ENCODE measurements at places on chromosomes 7 and 10.

- H3K27ac ChIP-seq: peak overlapping the region; percentile 47
- no peak overlapping the region for H3K4me3 ChIP-seq
- peaks cover 54% of the 10 kb centered on the region for H3K36me3 ChIP-seq
Measured at GRCh38 chr7:100466653-100467605, 2.9 kb upstream of the SPACDR start.

DNA sequence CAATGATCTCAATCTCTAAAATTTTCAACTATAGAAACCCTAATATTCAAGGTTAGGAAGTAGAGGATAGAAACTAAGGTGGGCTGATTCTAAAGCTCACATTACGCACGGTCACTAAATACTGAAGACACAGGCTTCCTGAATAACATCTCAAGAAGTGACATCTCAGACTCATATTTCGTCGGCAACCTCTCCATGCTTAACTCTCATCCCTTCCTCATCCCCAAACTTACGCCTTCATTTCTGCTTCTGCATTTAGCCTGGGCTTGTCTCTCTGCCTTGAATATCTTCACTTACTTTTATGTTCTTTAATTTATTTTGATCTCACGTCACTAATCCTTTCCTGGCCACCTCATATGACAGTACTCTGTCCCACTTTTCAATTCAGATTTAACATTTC, 9.2 kb downstream of the PGAM1 start:
- H3K4me1 ChIP-seq: peaks cover 22% of the 10 kb centered on the region
- DNase-seq: no peak
- no peaks in the 10 kb centered on the region for H3K27me3 ChIP-seq

DNA sequence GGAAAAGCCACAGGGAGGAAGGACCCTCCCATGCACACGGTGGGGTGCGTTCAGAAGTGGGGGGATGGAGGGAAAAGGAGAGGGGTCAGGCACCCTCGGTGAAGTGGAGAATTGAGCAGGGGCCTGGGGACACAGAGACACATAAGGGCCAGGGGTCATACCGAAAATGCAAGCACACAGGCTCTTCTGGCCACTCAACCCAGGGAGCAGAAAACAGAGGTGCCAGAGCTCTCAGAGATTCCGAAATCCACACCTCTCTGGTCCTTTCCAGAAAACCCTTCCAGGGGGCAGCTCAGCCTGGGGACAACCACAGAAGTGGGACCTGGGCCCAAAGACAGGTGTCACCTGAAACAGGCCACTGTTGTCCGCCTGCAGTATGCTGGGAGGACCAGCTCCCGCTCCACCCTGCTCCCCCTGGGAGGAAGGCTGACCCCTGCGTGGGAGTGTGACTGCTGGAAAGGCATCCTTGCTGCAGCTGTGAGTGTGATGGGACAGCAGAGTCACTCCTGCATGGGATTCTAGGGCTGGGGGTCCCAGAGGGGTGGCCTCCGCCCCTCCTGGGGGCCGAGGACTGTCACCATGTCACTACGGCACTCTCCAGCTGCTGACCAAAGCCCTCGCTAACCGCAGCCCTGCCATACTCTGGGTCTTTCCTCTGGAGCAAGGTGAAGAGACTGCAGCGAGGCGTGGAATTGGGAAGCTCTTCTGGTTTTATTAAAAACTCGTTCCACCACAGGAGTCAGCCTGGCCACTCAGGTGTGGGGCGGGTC, 63.1 kb downstream of the TMEM209 start:
- H3K27me3 ChIP-seq: no peaks in the 10 kb centered on the region
- no peak for DNase-seq
- peak overlapping the region; percentile 50 for H3K4me3 ChIP-seq
- peak overlapping the region; percentile 37 for H3K27ac ChIP-seq
- H3K36me3 ChIP-seq: peaks cover 14% of the 10 kb centered on the region

DNA sequence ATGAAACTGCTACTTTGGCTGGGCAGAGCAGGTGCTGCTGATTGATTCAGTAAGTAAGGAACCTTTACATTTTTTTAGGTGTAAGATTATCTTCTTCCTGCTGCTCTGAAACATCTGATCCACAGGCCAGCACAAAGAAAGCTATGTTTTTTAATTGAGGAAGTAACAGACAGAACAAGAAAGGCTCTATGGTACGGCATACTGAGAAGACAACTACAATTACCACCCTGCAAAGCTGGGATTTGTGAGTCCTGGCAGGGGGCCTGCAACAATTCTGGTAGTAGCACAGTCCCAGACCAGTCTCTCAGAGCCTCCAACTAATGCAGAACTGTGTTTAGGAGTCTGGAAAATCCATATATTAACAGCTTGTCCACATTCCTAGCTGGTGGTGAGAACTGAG, 103.0 kb upstream of the LRRTM3 start:
- no peak for DNase-seq
- no peaks in the 10 kb centered on the region for H3K27me3 ChIP-seq

DNA sequence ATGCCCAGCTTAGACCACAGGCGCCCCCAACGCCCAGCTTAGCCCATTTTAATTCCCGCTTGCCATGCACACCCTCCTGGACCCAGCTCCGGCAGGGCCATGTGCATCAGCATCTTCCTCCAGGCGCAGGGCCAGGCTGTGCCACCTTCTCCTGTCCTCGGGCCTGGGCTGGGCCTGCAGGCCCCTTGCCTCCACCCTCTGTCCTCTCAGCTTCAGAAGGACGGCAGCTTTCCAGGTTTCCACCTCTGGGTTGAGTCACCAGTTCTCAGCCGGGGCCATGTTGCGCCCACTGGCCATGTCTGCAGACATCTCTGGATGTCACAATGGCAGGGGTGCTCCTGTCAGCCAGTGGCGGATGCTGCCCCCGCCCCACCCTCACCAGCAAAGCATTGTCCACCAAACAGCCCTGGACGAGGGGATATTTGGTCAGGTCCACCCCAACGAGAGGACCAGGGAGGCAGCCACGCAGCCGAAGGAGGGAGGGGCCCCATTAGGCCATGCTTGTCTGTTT, 59.1 kb upstream of the NKX6-2 start:
- H3K36me3 ChIP-seq: no peaks in the 10 kb centered on the region
- no peak overlapping the region for H3K4me3 ChIP-seq
- DNase-seq: no peak
- no peak overlapping the region for H3K27ac ChIP-seq
- peaks cover 19% of the 10 kb centered on the region for H3K27me3 ChIP-seq

DNA sequence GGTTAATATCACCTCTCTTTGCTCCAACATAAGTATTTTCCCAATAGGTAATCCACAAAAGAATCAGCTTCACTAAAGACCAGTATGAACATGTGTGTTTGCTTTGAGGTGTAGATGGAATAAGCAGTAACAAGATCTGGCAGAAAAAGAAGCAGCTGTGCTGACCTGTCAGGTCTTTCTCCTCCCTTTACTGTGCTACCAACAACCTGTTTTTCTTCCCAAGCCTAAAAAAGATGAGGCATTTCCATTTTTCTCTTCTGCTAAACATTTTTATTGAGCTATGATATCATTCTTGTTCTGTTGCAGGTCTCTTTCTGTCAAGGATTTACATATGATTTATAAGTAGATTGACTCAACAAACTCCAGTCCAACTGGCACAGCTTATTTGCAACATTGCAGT, 315.2 kb upstream of the GLI3 start:
- H3K27me3 ChIP-seq: no peaks in the 10 kb centered on the region
- no peak for DNase-seq
- H3K27ac ChIP-seq: no peak overlapping the region

- H3K4me3 ChIP-seq: no peak overlapping the region
- no peaks in the 10 kb centered on the region for H3K4me1 ChIP-seq
- DNase-seq: no peak
- H3K36me3 ChIP-seq: no peaks in the 10 kb centered on the region
Measured at GRCh38 chr10:11909618-11910017, 86.5 kb downstream of the PROSER2 start.

DNA sequence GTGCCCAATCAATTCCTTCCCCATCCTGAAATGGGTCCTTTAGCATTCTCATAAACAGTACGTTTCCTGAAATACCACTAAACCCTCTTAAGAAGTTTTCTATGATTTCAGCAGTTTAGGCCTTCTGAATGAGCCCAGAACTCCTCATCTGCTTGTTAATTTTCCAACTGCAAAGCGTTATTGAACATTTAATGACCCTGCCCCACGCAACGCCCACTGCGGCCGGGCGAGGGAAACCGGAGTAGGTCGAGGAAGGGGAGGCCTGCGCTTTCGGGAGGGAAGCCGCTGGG, 608 bp upstream of the UBN2 start:
- peaks cover 7% of the 10 kb centered on the region for H3K36me3 ChIP-seq
- peaks cover 9% of the 10 kb centered on the region for H3K27me3 ChIP-seq
- peaks cover 34% of the 10 kb centered on the region for H3K4me1 ChIP-seq
- DNase-seq: no peak
- peak overlapping the region; percentile 97 for H3K4me3 ChIP-seq
- H3K27ac ChIP-seq: peak overlapping the region; percentile 97

- no peak for DNase-seq
- H3K4me3 ChIP-seq: no peak overlapping the region
- H3K36me3 ChIP-seq: peaks cover 79% of the 10 kb centered on the region
- no peak overlapping the region for H3K27ac ChIP-seq
Measured at GRCh38 chr10:133365461-133366129, 7.6 kb downstream of the ECHS1 start.

- no peak overlapping the region for H3K4me3 ChIP-seq
- no peaks in the 10 kb centered on the region for H3K4me1 ChIP-seq
- no peak for DNase-seq
- H3K27ac ChIP-seq: no peak overlapping the region
Measured at GRCh38 chr10:130203626-130204025, 67.4 kb downstream of the GLRX3 start.

GRCh38 chr7:47661051-47661714, 79.3 kb upstream of the TNS3 start:
- H3K36me3 ChIP-seq: no peaks in the 10 kb centered on the region
- H3K27me3 ChIP-seq: no peaks in the 10 kb centered on the region
- H3K4me3 ChIP-seq: no peak overlapping the region
- no peak overlapping the region for H3K27ac ChIP-seq
- no peak for DNase-seq

- no peak overlapping the region for H3K27ac ChIP-seq
- DNase-seq: no peak
- H3K4me3 ChIP-seq: no peak overlapping the region
- H3K4me1 ChIP-seq: peaks cover 16% of the 10 kb centered on the region
Measured at GRCh38 chr7:47982610-47983009, 3.2 kb upstream of the HUS1 start.

- H3K36me3 ChIP-seq: peaks cover 77% of the 10 kb centered on the region
- peaks cover 11% of the 10 kb centered on the region for H3K4me1 ChIP-seq
- no peak overlapping the region for H3K4me3 ChIP-seq
Measured at GRCh38 chr7:5750031-5750653, 31.3 kb downstream of the RNF216 start.

GRCh38 chr10:127195041-127195506, 1.3 kb downstream of the INSYN2A start:
- H3K27ac ChIP-seq: no peak overlapping the region
- no peak for DNase-seq
- no peaks in the 10 kb centered on the region for H3K36me3 ChIP-seq

- H3K36me3 ChIP-seq: no peaks in the 10 kb centered on the region
- no peaks in the 10 kb centered on the region for H3K27me3 ChIP-seq
- peaks cover 24% of the 10 kb centered on the region for H3K4me1 ChIP-seq
- no peak for DNase-seq
Measured at GRCh38 chr10:30535677-30536076, 93.9 kb downstream of the LYZL2 start.

DNA sequence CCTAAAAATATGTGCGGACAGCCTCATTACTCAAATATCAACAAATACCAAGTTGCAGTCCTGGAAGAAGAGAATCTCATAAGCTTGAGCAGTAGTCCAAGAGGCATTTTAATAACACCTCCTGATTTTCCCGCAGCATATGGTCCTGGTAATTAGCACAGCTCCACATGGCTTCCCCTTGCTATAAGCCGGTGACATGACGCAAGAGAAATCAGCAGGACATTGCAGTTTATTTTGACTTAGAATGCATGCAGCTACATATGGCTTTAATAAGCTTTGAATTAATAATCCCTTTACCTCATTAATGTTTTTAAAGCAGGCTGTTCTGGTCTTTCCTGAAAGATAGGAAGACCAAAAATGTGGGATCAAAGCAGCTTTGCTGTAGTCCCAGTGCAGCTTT, 137.6 kb downstream of the RAMP3 start:
- H3K27ac ChIP-seq: no peak overlapping the region
- H3K27me3 ChIP-seq: peaks cover 55% of the 10 kb centered on the region
- no peaks in the 10 kb centered on the region for H3K4me1 ChIP-seq
- no peak overlapping the region for H3K4me3 ChIP-seq
- H3K36me3 ChIP-seq: no peaks in the 10 kb centered on the region

DNA sequence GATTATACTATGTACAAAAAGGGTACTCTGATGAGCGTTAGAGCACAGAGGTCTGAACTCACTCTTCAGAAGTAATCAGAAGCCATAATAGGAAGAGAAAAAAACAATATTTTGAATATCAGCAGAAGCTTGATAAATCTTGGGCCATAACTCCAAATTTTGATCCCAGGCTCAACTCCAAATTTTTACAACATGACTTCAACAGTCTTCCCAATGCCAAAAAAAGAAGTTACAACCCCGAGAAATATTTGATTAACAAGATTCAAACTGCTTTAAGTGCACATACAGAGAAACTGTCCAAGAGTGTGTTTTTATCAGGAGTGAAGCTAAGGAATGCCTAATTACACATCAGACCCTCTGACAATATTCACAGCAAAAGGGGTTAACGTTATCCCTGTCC, 7.5 kb downstream of the MPP7 start:
- no peaks in the 10 kb centered on the region for H3K27me3 ChIP-seq
- peaks cover 2% of the 10 kb centered on the region for H3K36me3 ChIP-seq
- DNase-seq: no peak
- H3K27ac ChIP-seq: no peak overlapping the region
- no peak overlapping the region for H3K4me3 ChIP-seq

- H3K4me1 ChIP-seq: no peaks in the 10 kb centered on the region
- DNase-seq: no peak
- H3K4me3 ChIP-seq: no peak overlapping the region
- peaks cover 70% of the 10 kb centered on the region for H3K27me3 ChIP-seq
- no peak overlapping the region for H3K27ac ChIP-seq
- H3K36me3 ChIP-seq: no peaks in the 10 kb centered on the region
Measured at GRCh38 chr10:118246332-118247295, 95.5 kb downstream of the FAM204A start.

DNA sequence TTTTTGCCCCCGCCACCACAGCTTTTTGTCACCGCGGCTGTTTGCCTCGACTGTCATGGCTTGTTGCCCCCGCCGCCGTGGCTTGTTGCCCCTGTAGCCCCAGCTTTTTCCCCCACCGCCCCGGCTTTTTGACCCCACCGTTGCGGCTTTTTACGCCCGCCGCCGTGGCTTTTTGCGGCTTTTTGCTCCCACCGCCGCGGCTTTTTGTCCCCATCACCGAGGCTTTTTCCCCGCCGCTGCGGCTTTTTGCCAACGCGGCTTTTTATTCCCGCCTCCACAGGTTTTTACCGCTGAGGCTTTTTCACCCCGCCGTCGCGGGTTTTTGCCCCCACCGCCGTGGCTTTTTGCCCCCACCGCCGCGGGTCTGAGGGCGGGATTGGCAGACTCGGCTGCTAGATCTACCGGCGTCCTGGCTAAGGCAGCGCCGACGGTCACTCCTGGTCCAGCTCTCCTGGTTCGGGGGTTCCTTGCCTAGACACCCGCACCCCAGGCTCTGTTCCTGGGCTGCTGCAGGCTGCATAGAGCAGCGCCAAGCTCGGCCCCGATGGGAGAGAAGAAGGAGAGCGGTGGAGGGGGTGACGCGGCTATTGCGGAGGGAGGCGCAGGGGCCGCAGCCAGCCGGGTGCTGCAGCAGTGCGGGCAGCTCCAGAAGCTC, 637.7 kb downstream of the ZNF716 start:
- DNase-seq: no peak
- no peaks in the 10 kb centered on the region for H3K4me1 ChIP-seq

GRCh38 chr10:119637631-119638030, 13.5 kb upstream of the BAG3 start:
- H3K36me3 ChIP-seq: no peaks in the 10 kb centered on the region
- no peaks in the 10 kb centered on the region for H3K27me3 ChIP-seq
- H3K4me3 ChIP-seq: no peak overlapping the region
- H3K27ac ChIP-seq: no peak overlapping the region
- H3K4me1 ChIP-seq: peaks cover 13% of the 10 kb centered on the region
